Osteoblast (primary cell): ENCODE measurements at places on chromosomes 11 and 22. TPM values are rescaled to one million over a fixed set of nuclear protein-coding genes. Genes with fewer than 3 reads are reported as not detected.

Gene CENPM
- total RNA-seq: 1.2 and 1.8 TPM in 2 replicates

- H3K27ac ChIP-seq: no peak overlapping the region
- H3K27me3 ChIP-seq: no peaks in the 10 kb centered on the region
- H3K4me3 ChIP-seq: no peak overlapping the region
- no peaks in the 10 kb centered on the region for H3K4me1 ChIP-seq
Observed at GRCh38 chr22:34475886-34476285, 555.6 kb upstream of the LARGE1 start.

Gene PHF5A
- 27.7 and 38.4 TPM in 2 replicates for total RNA-seq

Gene OR51B5
- total RNA-seq: not detected in 2 replicates

DNA sequence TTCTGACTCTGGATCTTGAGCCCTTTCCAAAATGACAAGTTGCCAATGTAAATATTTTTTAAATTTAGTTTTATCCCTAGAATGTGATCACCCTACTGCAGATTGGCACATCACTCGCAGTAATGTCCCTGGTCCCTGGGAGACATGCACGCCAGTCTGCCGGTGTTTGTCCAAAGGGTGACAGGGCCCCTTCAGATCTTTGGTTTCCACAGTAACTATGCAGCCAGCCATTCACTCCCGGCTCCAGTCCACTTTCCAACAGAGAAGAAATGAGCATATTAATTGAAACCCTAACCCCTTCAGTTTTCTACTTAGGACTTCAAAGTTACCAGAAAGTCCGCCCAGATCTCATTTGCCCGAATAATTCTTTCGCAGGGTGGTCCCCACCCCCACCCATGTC lies 25.8 kb upstream of the RASSF10 start:
- no peak overlapping the region for H3K27ac ChIP-seq
- no peak for DNase-seq
- peaks cover 37% of the 10 kb centered on the region for H3K27me3 ChIP-seq
- H3K4me3 ChIP-seq: no peak overlapping the region
- H3K4me1 ChIP-seq: no peaks in the 10 kb centered on the region

Gene PPFIA1
- total RNA-seq: 93.7 and 110 TPM in 2 replicates

Gene MS4A3
- total RNA-seq: not detected in 2 replicates

Gene FGF19
- not detected in 2 replicates for total RNA-seq

DNA sequence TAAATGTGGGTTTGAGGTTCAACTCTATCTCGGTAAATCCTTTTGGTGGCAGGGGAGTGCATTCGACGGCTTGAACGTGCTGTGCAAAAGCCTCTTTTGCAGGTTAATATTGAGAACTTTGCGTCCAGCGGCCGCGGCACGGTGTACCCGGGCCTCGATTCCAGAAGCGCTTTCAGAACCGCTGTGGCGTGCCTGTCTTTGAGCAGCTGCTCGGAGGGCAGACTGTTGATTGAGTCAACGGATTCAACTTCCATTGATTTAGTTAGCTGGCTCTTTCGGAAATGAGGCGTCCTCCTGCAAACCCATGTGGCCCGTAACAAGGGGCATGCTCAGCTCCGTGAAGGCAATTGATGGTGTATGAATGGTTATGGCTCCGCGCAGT lies 1247.8 kb downstream of the BRD1 start:
- H3K4me1 ChIP-seq: no peaks in the 10 kb centered on the region
- H3K27me3 ChIP-seq: no peaks in the 10 kb centered on the region
- H3K27ac ChIP-seq: no peak overlapping the region
- H3K4me3 ChIP-seq: no peak overlapping the region
- H3K36me3 ChIP-seq: no peaks in the 10 kb centered on the region

DNA sequence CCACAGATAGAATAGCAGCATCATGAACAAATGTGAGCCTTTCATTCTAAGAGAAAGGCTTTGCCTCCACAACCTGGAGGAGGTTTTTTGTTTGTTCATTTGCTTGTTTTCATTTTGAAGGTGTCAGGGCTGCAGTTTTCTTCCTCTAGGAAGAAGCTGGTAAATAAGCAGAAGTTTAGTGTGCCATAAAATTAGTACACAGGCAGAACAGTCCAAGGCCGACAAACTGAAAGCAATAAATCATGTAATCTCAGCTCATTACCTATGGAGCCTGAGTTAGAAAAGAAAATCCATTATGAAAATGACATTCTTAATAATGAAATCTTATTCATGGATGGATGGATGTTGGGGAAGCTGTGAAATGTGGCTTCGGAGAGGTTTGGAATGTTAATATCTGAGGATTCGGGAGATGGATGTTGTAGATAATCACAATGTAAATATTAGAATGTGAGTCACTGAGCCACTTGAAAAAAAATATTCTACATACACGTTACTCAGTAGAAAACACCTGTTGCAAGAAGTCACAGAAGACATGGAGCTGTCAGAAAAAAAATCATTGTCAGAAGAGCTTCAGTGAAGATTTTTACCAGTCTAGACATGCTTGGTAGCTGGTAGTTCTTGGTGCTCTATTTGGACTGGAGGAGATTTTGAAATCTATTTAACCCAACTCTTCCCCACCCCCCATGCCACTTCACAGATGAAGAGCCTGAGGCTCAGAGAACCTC lies 15.0 kb upstream of the ZDHHC13 start:
- no peaks in the 10 kb centered on the region for H3K4me1 ChIP-seq
- no peak overlapping the region for H3K4me3 ChIP-seq
- H3K27me3 ChIP-seq: peaks cover 59% of the 10 kb centered on the region

DNA sequence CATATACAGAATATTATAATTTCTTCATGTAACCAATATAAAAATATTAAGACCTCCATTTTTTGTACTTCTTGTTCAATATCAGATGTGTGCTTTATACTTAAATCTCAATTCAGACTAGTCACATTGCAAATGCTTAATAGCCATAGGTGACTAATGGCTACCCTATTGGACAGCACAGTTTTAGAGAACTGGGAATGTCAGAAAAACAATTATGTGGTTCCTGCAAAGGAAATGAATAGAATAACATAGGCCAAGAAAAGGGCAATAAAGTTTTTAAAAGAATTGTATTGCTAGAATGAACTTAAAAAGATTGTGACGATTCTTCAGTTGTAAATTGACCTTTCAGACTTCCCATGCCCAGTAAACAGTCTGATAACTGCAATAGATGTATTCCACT lies 843.0 kb downstream of the METTL15 start:
- no peaks in the 10 kb centered on the region for H3K36me3 ChIP-seq
- H3K27me3 ChIP-seq: no peaks in the 10 kb centered on the region
- no peak overlapping the region for H3K27ac ChIP-seq
- H3K4me1 ChIP-seq: no peaks in the 10 kb centered on the region

Gene FBLN1
- total RNA-seq: 88.3 and 122 TPM in 2 replicates

Gene C1QTNF4
- 0.36 TPM in 1 of 2 replicates, not detected in the other for total RNA-seq
